ENCODE measurements at places on chromosomes 3 and 15. TPM values are rescaled to one million over a fixed set of nuclear protein-coding genes. Genes with fewer than 3 reads are reported as not detected.

STX19 gene
- total RNA-seq, result 17.6 TPM

GRCh38 chr15:89105147-89105546 is 16.9 kb downstream of the ABHD2 start:
- DNase-seq, result no peak

- no peak for DNase-seq
Observed at GRCh38 chr15:89725064-89725463, 26.0 kb downstream of the MESP1 start.

GRCh38 chr15:71396536-71397125 is 281.4 kb downstream of the THSD4 start:
- no peak for DNase-seq

GRCh38 chr15:93495799-93496637 is 407.0 kb upstream of the RGMA start:
- DNase-seq, result no peak

TLR9 gene
- total RNA-seq, result not detected

GPR62 gene
- total RNA-seq, result not detected
